ENCODE measurements at places on chromosomes 1 and 21. TPM values are rescaled to one million over a fixed set of nuclear protein-coding genes. Genes with fewer than 3 reads are reported as not detected.

The SIK1 gene
- total RNA-seq: 0.66 TPM

The F5 gene
- not detected for total RNA-seq

The SERTAD4 gene
- 0.33 TPM for total RNA-seq

The KCNK1 gene
- 32.8 TPM for total RNA-seq

The NPL gene
- total RNA-seq: 2.0 TPM

The FMO2 gene
- total RNA-seq: not detected

The S100A3 gene
- total RNA-seq: 2.2 TPM

The EPRS1 gene
- 253 TPM for total RNA-seq

The MYOG gene
- total RNA-seq: not detected

The ORC1 gene
- total RNA-seq: 3.4 TPM

Measured in uterine smooth muscle cell (primary cell).